ENCODE measurements at places on chromosomes 6 and 20.

GRCh38 chr6:165952514-165952913 is 215.1 kb downstream of the TBXT start:
- no peak for DNase-seq

GRCh38 chr6:3616565-3617176 is 134.8 kb downstream of the PXDC1 start:
- no peak for DNase-seq

DNA sequence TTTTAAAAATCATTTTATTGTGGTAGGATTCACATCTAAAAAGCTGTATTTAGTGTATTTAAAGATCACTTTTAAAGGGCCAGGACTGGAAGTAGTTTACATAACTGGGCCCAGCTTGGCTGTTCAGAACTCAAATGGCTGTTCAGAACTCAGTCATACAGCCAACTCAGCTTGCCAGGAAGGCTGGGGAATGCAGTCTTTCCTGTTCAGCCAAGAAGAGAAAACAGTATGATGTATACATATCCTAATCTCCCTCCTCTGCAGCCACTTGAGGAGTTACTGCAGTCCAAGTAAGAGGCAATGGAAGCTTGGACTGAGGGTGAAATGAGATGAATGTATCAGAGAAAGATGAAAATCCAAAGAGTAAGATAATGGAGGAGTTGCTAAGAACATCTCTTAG is 24.6 kb downstream of the DSTN start:
- DNase-seq: no peak

- no peak for DNase-seq
Measured at GRCh38 chr6:114437235-114437634, 94.4 kb upstream of the HS3ST5 start.

DNA sequence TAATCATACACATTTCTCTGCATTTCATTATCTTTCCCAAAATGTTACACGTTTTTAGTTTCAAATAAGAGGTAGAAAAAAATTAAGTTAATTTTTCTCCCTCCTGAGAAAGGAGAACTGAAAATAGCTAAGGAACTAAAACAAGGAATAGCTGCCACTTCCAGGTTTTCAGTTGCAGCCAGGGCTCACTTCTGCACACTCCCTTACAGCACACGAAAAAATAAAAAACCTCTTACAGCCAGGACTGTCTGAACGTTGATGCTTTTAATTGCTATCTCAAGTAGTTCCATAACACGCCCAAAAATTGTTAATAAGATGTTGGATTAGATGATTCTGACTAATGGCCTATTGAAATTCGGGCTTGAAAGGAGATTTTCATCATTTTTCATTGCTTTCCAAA is 153.7 kb upstream of the THBS2 start:
- DNase-seq: no peak

DNA sequence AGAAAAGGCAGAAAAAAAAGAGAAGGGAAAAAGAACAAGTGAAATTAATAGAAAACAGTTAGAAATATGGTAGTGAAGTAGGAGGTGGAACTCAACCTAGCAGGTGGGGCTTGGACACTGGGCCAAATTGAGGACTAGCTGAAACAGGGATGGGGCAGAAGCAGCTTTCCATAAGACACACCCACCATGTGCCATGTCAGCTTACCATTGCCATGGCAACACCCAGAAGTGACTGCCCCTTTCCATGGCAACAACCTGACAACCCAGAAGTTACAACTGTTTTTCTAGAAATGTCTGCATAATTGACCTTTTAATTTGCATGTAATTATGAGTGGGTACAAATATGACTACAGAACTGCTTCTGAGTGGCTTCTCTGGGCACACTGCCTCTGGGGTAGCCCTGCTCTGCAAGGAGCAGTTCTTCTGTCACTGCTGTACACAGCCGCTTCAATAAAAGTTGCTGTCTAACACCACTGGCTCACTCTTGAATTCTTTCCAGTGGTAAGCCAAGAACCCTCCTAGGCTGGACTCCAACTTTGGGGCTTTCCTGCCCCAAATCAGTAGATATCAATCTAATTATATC is 35.9 kb upstream of the SLC24A3 start:
- no peak for DNase-seq

DNA sequence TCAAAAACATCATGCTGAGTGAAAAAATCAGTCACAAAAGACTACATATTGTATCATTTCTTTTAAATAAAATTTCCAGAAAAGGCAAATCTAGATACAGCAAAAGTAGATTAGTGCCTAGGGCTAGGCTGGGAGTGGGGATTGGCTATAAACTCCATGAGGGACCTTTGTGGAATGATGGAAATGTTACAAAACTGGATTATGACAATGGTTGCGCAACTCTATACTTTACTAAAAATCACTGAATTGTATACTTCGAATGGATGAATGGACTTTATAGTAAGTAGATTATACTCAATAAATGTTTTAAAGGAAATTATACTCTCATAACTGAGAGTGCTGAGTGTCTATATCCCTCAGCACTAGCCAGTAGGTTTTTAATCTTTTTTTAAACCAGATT is 4.3 kb downstream of the HMGN3 start:
- no peak for DNase-seq

GRCh38 chr20:460180-460579 is 2.2 kb downstream of the TBC1D20 start:
- DNase-seq: no peak

GRCh38 chr6:36751091-36751490 is 53.5 kb downstream of the RAB44 start:
- DNase-seq: no peak

DNA sequence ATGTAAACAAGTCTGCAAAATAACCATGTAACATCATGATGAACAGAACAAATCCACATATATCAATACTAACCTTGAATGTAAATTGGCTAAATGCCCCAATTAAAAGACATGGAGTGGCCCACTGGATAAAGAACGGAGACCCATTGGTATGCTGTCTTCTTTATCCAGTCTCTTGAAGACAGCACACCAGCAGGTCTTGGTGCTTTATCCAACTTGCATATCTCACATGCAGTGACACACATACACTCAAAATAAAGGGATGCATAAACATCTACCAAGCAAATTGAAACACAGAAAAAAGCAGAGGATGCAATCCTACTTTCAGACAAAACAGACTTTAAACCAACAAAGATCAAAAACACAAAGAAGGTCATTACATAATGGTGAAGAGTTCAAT is 30.3 kb upstream of the EPB41L2 start:
- DNase-seq: no peak

DNA sequence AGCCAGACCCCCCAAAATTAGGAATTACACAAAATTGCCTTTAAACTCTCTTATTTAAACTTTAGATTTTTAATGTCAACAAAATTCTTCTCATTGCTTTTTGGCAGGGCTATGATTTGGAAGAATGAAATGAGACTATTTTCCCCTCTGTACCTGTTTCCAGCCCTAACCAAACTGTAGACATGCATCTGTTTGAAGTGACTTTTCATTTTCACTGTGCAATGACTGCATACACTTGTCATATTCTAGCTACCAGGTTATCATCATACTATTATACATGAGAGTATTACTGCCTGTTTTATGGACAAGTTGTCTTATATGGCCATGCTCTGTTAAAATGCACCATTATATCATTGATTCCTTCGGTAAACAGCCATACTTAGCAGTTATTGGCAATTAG is 295.2 kb downstream of the TBC1D7 start:
- DNase-seq: no peak

DNA sequence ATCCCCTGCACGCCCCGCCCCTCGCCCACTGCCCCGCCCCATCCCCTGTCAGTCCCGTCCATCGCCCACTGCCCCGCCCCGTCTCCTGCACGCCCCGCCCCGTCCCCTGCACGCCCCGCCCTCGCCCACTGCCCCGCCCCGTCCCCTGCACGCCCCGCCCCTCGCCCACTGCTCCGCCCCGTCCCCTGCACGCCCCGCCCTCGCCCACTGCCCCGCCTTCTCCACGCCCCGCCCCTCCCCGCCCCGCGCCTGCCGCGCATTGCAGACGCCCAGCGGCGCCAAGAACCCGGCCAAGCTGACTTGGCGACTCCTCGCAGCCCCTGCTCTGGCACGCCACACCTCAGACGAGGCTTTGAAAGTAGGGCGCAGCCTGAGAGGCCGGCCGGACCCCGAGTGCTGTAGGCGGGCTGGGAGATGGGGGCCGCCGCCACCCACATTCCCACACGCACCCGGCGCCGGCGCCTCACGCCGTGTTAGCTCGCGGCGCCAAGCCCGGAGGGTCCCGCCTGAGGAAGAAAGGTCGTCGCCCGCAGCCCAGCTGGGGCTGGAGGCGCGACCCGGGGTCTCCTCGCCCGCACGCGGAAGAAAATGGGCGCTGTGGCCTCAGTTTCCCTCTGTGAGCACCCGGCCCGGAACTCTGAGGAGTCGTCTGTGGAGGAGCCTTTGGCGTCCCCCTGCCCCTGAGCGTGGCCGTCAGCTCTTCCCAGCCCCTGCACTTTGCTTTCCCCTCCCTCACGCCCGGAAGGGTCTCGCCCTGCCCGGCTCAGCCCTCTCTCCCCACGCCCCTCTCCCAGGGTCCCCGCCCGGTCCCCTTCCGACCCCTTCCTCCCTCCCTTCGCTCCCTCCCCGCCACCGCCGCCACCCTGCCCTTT is at the start of gene RAD21L1:
RAD21L1 (plus strand) TSS at position 262 of the 872 bp plus-strand sequence. CDS start 2,410 bp downstream, outside the sequence.
- no peak for DNase-seq

DNA sequence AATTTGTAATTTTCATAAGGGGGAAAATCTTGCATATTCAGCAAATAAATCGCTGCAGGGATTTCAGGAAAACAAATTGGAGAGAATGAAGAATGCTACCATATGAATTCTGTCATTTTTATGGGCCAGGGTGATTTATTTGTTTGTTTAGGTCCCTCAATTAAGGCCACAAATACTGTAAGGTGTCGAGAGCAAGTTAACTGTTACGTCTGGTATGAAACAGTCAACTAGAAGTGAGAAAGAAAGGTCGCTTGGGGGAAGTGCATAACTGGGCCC is 166.9 kb upstream of the TSHZ2 start:
- no peak for DNase-seq

DNA sequence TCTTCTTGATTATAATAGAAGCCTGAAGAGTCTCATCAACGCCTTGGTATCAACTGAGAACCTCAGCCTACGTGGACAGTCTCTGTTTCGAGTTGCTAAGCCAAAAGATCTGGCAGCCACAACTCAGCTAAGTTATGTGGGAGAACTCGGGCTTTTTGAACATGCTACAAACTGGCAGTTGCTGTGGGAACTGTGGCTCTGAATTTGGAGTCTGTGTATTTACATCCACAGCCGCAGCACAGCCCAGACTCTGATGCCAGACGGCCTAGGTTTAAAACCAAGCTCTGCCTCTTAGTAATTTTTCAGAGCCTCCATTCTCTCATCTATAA is 35.8 kb downstream of the RIPOR2 start:
- no peak for DNase-seq

- DNase-seq: no peak
Measured at GRCh38 chr20:13418263-13419229, 197.5 kb downstream of the ISM1 start.

GRCh38 chr6:43823879-43824702 is 54.1 kb downstream of the VEGFA start:
- DNase-seq: no peak

DNA sequence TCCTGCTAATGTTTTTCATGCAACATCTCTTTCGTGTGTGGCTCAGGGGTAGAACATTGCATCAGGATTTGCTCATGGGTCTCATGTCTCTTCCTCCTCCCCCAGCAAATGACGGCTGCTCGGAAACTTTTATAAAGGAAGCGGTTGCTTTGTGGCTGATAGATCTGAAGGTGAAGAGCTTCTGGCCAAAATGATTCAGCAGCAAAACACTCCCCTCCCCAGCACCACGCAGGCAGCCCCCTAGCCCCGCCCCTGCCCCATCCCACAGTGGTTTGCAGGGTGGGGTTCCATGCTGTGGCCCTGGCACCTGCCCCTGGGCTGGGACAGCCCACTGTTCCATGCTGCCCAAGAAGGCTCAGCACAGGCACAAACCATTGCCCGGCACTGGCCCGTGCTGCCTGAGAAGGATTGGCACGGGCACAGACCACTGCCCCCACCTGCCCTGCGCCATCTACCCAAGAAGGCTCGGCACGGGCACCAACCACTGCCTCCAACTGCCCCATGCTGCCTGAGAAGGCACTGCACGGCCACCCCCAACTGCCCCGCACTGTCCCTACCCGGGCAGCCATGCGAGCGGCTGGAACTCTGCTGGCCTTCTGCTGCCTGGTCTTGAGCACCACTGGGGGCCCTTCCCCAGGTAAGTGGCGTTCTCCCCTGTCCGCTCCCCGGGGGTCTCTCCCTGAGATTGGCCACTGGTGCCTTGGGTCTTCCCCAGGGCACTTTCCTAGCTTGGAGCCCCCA is at the start of gene CST7:
CST7 (plus strand) TSS at position 331 of the 741 bp plus-strand sequence; CDS start at position 568, 237 bp downstream.
- DNase-seq: no peak

DNA sequence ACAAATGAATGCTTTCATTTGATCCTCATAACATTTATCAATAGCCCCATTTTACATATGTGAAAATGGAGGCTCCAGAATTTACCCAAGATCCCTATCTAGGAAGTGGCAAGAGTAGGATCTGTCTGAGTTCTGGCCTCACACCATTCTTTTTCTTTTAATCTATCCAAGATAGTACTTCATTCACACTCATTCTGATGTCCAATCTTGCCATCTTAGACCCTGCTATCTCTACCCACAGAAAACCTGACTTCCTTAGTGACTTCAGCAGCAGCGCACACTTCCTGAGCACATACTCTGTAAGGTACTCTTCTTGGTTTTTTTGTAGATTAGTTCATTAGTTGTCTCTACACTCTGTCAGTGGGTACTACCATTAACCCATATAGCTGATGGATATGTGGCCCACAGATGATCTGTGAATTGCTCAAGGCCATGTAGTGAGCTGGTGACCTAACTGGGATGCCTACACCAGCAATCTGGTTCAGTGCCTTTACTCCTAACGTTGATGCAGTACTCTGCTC is 36.3 kb downstream of the COX4I2 start:
- no peak for DNase-seq

DNA sequence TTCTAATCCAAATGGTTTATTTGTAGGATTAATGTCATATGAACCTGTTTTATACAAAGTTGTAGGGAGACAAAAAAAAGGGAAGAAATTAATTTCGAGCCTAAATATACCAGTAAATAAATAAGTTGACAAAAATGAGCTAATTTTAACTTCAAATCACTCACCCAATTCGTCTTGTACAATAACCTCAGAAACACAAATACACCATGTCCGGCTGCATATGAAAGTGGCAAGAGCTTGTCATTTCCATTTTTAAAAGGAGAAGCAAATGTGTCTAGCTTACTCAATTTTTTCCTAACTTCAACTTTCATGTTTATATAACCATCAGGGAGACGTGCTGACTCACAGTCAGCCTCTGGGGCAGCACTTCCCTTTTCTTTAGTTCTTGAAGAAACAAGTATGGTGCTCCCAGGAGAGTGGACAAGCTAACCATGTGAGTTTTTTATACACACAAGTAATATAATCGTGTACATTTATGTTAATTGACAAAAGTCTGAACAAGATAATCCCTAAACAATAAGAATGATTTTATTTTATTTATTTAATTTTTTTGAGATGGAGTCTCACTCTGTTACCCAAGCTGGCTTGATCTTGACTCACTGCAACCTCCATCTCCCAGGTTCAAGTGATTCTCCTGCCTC is 55.5 kb upstream of the SGK1 start:
- DNase-seq: no peak

DNA sequence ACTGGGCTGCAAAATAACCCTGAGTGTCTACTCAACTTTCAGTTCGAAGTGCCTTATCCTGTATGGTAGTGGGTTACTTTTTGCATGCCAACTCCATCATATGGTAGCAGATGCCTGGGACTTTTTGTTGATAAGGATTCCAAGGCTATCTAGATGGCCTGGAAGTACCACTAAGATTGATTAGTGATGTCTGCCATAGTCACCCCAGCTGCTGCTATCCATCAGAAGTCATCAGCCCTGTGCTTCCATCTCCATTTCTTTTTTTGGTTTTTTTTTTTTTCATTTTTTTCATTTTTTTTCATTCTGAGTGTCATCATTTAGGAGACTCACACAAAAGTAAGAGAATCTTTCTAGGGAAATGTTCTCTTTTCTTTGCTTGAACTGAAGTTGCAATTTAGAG is 217.4 kb upstream of the PLCB4 start:
- DNase-seq: no peak
